Ascending aorta (tissue), 2 donors: ENCODE measurements at places on chromosomes 12 and 14. TPM values are rescaled to one million over a fixed set of nuclear protein-coding genes. Genes with fewer than 3 reads are reported as not detected.

- no peaks in the 10 kb centered on the region for H3K27me3 ChIP-seq
- no peak overlapping the region for H3K4me3 ChIP-seq
- no peaks in the 10 kb centered on the region for H3K4me1 ChIP-seq
- H3K36me3 ChIP-seq: peaks cover 6% of the 10 kb centered on the region
- no peak overlapping the region for H3K27ac ChIP-seq
- no peak for DNase-seq
Measured at GRCh38 chr12:99810718-99811593, 163.4 kb downstream of the GARIN6 start.

DNA sequence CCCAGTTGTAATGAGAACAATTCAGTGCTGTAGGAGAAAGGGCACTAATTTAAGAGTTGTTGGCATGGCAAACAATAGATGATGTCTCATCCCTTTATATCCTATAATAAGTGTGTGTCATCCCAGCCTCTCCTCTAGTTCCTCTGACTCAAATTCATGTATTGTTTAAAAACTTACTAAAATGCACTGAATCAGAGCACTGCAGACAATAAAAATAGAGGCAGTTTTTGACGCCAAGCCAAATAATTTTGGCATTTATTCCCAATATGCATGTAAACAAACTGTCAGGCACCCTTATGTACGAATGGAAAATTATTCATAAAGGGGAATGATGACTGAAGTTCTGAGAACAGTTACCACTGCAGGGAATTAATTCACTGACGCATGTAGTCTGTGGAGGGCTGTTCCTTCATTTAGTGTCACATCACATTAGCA, 57.9 kb upstream of the TMX1 start:
- DNase-seq: no peak
- H3K4me3 ChIP-seq: no peak overlapping the region
- H3K27ac ChIP-seq: no peak overlapping the region
- H3K4me1 ChIP-seq: no peaks in the 10 kb centered on the region
- H3K27me3 ChIP-seq: no peaks in the 10 kb centered on the region
- H3K36me3 ChIP-seq: no peaks in the 10 kb centered on the region

GRCh38 chr14:103133210-103134140, 10.2 kb downstream of the TNFAIP2 start:
- peaks cover 11% of the 10 kb centered on the region for H3K36me3 ChIP-seq
- H3K4me1 ChIP-seq: no peaks in the 10 kb centered on the region
- H3K27ac ChIP-seq: no peak overlapping the region

- peak overlapping the region; percentile 45 for H3K27ac ChIP-seq
- H3K27me3 ChIP-seq: no peaks in the 10 kb centered on the region
Measured at GRCh38 chr12:15982471-15982870, 71.3 kb downstream of the DERA start.

DNA sequence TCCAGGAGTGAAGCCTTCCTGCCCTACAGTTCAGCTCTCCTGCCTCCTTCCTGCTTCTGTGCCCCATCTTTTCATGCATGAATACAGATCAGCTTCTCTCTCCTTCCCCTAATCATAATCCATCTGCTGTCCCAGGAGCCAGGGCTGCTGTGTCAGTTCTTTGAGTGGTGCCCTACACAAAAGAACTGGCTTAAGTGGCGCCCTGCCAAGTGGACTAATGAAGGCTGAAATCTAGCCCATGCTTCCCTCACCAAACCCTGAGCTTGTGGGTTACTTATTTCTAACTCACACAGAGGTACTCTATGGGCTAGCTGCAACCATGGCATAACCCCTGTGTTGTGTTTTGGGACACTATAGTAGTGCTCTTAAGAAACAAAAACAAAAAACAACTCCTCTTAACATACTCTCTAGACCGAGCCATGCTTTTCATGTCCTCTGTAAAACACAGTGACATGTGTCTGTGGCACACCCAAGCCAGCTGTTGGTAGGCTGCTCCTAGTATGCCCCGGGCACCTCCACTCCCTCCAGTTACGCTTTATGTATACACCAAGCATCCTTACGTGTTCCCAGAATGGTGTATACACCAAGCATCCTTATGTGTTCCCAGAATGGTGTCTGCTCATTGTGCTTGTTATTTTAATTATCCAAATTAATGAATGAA, 19.3 kb upstream of the ETV6 start:
- H3K27ac ChIP-seq: no peak overlapping the region
- no peak overlapping the region for H3K4me3 ChIP-seq
- DNase-seq: no peak
- H3K36me3 ChIP-seq: no peaks in the 10 kb centered on the region
- no peaks in the 10 kb centered on the region for H3K4me1 ChIP-seq

GRCh38 chr12:105451211-105451610, 120.7 kb downstream of the C12orf75 start:
- no peak overlapping the region for H3K27ac ChIP-seq
- H3K36me3 ChIP-seq: no peaks in the 10 kb centered on the region
- H3K4me3 ChIP-seq: no peak overlapping the region
- peaks cover 3% of the 10 kb centered on the region for H3K4me1 ChIP-seq

C1S gene
- total RNA-seq: 273 TPM

SLC38A4 gene
- not detected for total RNA-seq

DNA sequence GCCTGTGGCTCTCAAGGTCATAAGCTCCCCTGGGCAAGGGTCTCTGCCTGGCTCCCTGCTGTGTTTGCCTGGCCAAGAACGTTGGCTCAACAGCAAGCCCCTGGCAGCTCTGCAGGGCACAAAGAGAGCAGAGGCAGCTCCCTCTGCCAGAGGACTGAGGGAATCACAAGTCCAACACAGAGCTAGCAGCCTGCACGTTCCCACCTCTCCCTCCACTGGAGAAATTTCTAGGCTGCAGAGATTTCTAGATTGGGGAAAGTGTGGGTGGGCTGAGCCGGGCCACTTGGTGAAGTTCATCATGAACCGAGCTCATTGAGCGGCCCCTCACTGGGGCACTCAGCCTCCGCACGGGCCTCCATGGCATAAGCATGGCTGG, 19.8 kb downstream of the ZFYVE21 start:
- H3K27ac ChIP-seq: peak overlapping the region; percentile 92
- H3K36me3 ChIP-seq: peaks cover 45% of the 10 kb centered on the region
- H3K4me1 ChIP-seq: peaks cover 34% of the 10 kb centered on the region
- H3K27me3 ChIP-seq: no peaks in the 10 kb centered on the region
- no peak overlapping the region for H3K4me3 ChIP-seq
- DNase-seq: no peak

CDKL1 gene
- 0.85 TPM for total RNA-seq

DNA sequence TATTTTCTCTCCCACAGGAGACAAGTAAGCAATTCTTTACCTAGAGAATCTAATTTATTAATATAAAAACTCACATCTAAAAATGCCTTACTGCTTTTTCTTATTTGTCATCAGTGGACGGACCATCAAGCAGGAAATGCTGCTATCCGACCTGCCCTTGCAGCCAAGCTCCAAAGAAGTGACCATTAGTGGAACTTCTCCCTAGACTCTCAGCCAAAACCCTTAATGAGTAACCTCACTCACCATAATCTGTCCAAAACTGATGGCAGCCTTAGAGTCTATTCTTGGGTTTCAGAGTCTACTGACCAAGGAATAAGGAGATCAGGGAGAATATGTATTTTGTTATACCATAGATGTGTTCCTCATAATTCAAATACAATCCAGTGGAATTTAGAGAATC, 60.9 kb upstream of the CFL2 start:
- no peak overlapping the region for H3K4me3 ChIP-seq
- no peaks in the 10 kb centered on the region for H3K4me1 ChIP-seq
- no peak for DNase-seq

DNA sequence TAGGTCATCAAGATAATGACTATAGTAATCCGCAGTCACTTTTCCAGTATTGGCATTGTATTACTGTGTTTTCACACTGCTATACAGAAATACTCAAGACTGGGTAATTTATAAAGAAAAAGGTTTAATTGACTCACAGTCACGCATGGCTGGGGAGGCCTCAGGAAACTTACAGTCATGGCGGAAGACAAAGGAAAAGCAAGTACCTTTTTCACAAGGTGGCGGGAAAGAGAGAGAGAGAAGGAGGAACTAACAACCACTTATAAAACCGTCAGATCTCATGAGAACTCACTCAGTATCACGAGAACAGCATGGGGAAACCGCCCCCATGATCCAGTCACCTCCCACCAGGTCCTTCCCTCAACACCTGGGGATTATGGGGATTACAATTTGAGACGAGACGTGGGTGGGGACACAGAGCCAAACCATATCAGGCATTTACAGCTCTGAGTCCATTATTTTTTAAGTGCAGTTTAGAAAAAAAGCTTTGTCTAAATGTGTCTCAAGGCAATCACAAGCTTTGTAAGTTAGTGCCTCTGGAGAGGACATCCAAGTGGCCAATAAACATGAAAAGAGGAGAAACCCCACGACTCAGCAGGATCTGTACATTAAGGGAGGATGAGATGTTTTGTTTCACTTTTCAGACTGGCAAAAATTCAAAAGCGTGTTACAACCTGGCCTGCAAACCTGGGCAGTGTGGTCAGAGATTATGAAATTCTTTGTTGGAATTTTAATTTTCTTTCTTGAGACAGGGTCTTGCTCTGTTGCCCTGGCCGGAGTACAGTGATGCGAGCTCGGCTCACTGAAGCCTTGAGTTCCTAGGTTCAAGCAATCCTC, 82.0 kb downstream of the DNAH10 start:
- no peak overlapping the region for H3K4me3 ChIP-seq
- DNase-seq: no peak
- no peak overlapping the region for H3K27ac ChIP-seq
- no peaks in the 10 kb centered on the region for H3K4me1 ChIP-seq

- H3K4me3 ChIP-seq: no peak overlapping the region
- H3K4me1 ChIP-seq: peaks cover 3% of the 10 kb centered on the region
- DNase-seq: no peak
- no peaks in the 10 kb centered on the region for H3K27me3 ChIP-seq
- H3K27ac ChIP-seq: peak overlapping the region; percentile 19
Measured at GRCh38 chr12:103819312-103819711, 21.7 kb downstream of the NT5DC3 start.

GRCh38 chr12:13687633-13688032, 293.8 kb downstream of the GRIN2B start:
- DNase-seq: no peak
- no peaks in the 10 kb centered on the region for H3K36me3 ChIP-seq

GRCh38 chr12:118050972-118051910, 9.7 kb downstream of the WSB2 start:
- H3K27ac ChIP-seq: no peak overlapping the region
- no peak for DNase-seq
- H3K4me3 ChIP-seq: no peak overlapping the region
- no peaks in the 10 kb centered on the region for H3K27me3 ChIP-seq
- H3K36me3 ChIP-seq: peaks cover 19% of the 10 kb centered on the region

DNA sequence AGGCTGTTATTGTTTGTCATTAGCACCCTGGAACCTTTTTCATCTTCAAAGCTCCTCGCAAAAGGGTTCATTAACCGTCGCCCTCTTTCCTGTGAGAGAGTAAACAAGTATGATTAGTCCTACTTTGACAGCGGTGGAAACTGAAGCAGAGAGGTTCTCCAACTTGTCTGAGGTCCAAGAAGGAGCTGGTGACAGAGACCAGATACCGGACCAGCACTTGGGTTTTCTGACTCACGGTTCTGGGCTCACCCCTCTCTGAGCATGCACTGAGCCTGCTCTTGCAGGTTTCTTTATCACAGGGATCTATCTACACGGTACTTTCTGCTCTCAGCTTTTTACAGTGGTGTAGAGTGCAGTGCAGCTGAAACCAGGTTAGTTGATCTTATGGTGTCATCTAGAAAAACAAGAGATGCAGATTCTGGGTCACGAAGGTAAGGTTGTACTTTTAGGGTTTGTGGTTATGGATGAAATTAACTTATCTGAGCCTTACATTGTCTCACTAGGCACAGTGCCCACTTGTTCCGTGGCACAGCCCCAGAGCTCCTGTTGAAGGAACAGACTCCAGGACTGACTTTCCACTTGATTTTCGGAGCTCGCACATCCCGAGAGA, 62.1 kb downstream of the PPP2R5C start:
- H3K4me3 ChIP-seq: peak overlapping the region; percentile 53
- peaks cover 21% of the 10 kb centered on the region for H3K4me1 ChIP-seq
- H3K27ac ChIP-seq: peak overlapping the region; percentile 56
- no peaks in the 10 kb centered on the region for H3K27me3 ChIP-seq

OTUB2 gene
- 0.21 TPM for total RNA-seq

- H3K27ac ChIP-seq: no peak overlapping the region
- H3K27me3 ChIP-seq: no peaks in the 10 kb centered on the region
- no peak overlapping the region for H3K4me3 ChIP-seq
- H3K4me1 ChIP-seq: no peaks in the 10 kb centered on the region
Measured at GRCh38 chr12:77113971-77114370, 48.6 kb upstream of the E2F7 start.

GRCh38 chr12:57240926-57241401, 10.0 kb downstream of the STAC3 start:
- peak overlapping the region; percentile 45 for H3K4me3 ChIP-seq
- H3K27ac ChIP-seq: no peak overlapping the region
- DNase-seq: no peak
- no peaks in the 10 kb centered on the region for H3K36me3 ChIP-seq
- peaks cover 28% of the 10 kb centered on the region for H3K27me3 ChIP-seq

DNA sequence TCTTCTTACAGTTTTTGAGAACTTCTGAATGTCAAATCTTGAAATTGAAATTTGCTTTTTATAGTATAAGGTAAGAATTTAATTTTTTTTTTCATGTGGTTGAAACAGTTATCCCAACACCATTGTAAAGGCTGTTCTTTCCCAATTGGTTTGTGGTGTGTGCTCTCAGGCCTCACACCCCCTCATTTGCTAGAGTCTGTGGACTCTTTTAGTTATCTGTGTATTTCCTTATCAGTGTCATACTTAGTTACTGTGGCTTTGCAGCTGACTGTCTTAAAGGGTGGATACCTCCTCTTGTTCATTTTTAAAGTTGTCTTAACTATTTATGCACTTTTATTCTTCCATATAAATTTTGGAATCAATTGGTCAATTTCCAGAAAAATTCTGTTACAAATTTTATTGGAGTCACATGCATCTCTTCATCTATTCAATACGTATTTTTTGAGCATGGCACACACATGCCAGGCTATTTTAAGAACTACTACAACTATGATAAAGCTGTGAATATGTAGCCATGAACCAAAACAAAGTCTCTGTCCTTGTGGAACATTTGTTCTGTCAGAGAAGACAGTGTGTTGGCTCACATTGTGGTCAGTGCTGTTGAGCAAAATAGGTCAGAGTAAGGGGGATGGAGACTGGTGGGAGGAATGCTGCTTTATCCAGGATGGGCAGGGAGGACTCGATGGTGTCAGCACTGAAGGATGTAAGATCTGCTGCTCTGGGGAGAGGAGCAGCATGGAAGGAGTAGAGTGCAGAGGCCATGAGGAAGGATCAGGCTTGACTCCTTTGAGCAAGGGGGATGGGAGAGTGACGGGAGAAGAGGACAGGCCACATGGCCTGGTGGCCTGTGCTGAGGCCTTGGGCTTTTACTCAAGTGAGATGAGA, 24.1 kb downstream of the FGF23 start:
- H3K27ac ChIP-seq: no peak overlapping the region
- peaks cover 8% of the 10 kb centered on the region for H3K36me3 ChIP-seq
- H3K27me3 ChIP-seq: no peaks in the 10 kb centered on the region
- no peaks in the 10 kb centered on the region for H3K4me1 ChIP-seq
- DNase-seq: no peak

DNAJC22 gene
- total RNA-seq: not detected

GRCh38 chr12:23424685-23425084, 524.8 kb downstream of the SOX5 start:
- no peaks in the 10 kb centered on the region for H3K36me3 ChIP-seq
- H3K27ac ChIP-seq: no peak overlapping the region
- H3K4me1 ChIP-seq: no peaks in the 10 kb centered on the region
- H3K27me3 ChIP-seq: no peaks in the 10 kb centered on the region
- H3K4me3 ChIP-seq: no peak overlapping the region
- DNase-seq: no peak

- no peaks in the 10 kb centered on the region for H3K36me3 ChIP-seq
- H3K27me3 ChIP-seq: no peaks in the 10 kb centered on the region
- no peak for DNase-seq
- H3K4me1 ChIP-seq: no peaks in the 10 kb centered on the region
- no peak overlapping the region for H3K27ac ChIP-seq
Measured at GRCh38 chr14:105899071-105899641, 372.8 kb downstream of the TMEM121 start.
